ENCODE measurements at places on chromosomes 2 and 18.

DNA sequence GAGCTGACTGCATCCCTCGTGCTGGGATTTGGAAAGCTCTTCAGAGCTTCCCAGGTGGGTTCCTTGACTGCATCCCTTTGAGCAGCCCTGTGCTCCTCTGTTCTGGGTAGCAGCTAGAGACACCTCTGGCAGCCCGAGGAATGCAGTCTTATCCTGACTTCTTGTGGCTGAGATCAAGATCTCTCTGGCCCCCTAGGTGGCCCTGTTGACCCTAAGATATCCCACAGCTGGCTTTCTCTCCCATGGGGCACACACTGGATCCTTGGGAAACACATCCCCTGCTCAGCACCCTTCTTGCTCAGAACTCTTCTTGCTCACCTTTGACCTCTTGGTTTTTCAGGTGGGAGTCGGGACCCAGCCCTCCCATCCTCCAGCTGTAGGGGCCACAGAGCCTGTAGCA is 237.2 kb downstream of the TSN start:
- DNase-seq = no peak

GRCh38 chr18:36499938-36500337 is 202.4 kb downstream of the FHOD3 start:
- no peak for DNase-seq

DNA sequence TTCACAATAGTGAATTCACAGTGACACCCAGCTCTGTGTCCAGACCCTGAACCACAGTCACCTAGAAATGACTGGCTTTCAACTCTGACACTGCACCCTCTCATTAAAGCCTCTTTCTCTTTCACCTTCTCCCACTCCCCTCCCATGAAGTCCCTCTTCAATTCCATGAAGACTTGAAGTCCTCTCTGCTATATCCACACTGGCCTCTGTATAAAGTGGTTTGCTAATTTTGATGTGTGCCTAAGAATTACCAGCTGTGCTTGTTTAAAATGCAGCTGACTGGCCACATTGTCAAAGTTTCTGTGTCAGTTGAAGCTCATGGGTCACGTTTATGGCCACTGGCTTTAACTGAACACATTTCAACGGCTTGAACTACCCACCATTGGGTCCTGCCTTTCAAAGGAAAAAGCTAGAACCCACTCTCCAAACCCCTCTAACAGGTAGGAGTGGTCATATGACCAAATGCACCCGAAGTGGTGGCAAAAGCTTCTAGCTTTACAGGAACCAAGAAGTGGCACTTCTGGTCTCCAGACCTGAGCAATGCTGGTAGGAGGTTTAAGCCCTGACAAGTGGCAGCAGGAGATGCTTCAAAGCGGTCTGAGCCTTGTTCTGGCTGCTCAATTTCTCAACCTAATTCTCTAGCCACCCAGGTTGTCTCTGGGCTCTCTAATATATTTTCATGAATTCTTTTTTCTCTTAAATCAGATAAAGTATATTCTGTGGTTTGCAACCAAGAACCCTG is 34.2 kb downstream of the B4GALT6 start:
- DNase-seq = no peak

GRCh38 chr2:170820757-170821530 is 4.3 kb downstream of the GAD1 start:
- DNase-seq = no peak

DNA sequence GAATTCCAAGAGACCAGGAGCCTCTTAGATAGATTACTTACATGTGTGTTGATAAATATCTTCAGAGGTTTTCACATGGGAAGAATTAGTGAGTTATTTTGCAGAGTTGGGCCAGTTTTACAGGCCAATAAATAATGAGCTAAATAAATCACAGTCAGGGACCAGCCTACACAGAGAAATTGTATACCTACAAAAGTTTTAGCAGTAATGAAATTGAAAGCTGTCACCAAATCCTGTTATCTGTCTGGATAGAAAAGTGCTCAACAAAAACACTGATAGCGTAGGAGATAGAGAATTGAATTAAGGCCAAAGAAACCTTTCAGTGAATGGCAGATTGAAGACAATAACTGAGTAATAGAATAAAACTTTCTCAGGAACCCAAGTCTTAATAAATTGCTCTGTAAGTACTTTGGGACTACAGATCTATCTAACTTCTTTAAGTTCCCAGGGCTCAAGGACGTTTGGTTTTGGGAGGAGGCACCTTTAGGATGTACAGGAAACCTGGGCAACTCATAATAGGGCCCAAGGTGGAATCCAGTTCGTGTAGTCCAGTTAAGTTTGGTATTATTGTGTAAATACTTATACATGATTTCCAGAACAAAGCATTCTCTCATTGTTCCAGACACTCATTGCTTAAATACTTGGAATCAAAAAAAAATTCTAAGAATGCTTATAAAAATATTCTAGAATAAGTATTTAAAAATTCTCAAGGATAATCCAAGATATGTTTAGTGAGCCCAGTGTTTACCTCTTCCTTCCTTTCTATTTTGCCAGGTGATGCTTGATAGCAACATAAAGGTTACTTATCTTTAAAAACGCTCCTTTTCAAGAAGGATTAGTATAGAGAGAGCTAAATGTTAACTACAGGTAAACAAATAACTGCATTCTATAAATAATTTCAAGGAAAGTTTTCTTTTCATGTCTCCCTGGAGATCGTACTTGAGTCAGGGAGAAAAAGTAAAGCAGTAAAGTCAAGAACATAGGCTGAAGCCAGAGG is 134.5 kb downstream of the NCKAP5 start:
- no peak for DNase-seq

- no peak for DNase-seq
Observed at GRCh38 chr2:170743530-170744239, 26.5 kb upstream of the ERICH2 start.

- no peak for DNase-seq
Observed at GRCh38 chr2:10028407-10028987, 14.9 kb upstream of the KLF11 start.

GRCh38 chr2:203534621-203535077 is 452 bp downstream of the RAPH1 start:
- DNase-seq = no peak

GRCh38 chr2:148508878-148509287 is 135.7 kb upstream of the EPC2 start:
- no peak for DNase-seq

GRCh38 chr2:216081012-216081411 is 597 bp downstream of the PECR start:
- DNase-seq = no peak

- no peak for DNase-seq
Observed at GRCh38 chr18:45860971-45861370, 35.5 kb downstream of the SIGLEC15 start.

DNA sequence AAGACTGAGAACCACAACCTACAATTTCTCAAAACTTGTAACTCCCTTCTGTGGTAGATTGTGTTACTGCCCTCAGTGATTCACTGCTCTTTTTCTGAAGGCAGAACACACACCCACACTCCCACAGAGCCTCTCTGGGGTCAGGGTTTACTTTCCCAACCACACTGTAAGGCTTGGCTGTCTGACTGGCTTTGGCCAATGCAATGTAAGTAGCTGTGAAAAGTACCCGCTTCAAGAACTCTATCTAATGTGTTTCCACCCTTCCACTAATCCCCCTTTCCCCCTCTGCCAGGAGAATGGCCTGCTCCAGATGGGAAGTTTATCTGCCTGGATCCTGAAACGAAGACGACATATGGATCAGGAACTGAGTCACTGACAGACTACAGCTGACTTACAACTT is 222.7 kb downstream of the CDH2 start:
- no peak for DNase-seq

DNA sequence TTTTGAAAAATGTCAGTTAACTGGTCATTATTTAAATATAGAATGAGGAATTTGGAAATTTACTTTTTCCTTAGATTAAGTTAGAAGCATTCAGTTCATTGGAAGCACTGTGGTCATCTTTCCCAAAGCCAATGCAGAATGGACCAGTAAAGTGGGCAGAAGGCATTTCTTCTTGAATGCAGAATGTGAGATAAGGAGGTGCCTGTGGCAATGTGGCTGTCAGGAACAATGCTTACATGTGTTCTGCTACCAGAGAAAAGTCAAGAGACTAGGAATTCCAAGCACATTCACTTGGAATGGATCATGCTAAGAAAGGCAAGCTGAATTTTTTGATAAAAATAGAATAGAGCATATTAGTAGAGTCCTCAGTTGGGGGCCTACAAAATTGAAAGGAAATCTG is 295.0 kb upstream of the KCNH7 start:
- DNase-seq = no peak

DNA sequence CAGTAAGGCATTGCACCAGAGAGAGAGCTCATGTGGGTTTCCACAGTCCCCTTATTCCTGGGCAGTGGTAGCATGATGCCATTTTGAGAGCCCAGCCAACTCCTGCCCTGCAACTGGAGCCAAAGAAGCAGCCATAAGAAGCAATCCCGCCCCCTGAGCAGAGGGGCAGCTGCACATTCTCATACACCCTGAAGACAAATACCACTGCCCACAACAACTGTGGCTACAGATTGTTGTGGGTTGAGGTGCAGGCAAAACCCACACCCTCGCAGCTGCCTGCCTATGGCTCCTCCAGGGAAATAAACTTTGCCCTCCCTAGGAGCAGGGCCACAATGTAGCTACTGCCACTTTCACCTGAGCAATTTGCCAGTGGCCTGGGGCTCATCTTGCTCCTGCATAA is 219.4 kb upstream of the NRXN1 start:
- no peak for DNase-seq

- no peak for DNase-seq
Observed at GRCh38 chr2:149648282-149649030, 60.9 kb upstream of the MMADHC start.

GRCh38 chr18:57793302-57793986 is 9.7 kb downstream of the ATP8B1 start:
- no peak for DNase-seq

GRCh38 chr2:158178646-158179045 is 77.0 kb downstream of the UPP2 start:
- DNase-seq = no peak

DNA sequence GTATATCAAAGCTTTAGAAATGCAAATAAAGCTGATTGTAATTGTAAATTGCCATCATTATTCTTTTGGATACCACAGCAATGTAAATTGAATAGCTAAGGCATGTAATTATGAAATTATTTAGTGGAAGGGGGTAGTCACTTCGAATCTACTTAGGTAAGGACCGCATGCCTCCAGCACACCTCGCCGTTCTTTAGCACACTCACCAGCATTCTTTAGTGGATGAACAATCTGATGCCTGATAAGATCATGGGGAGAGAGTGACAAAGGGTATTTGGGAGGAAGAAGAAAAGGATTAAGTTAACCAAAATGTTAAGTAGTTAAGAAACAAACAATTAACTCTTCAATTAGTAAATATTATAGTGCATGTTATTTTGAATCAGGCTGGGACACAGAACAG is 46.4 kb upstream of the DSC1 start:
- DNase-seq = no peak

GRCh38 chr2:61183795-61184194 is 21.8 kb downstream of the C2orf74 start:
- DNase-seq = no peak

- DNase-seq = no peak
Observed at GRCh38 chr2:127421116-127421800, 3.0 kb downstream of the PROC start.

GRCh38 chr2:207397917-207398655 is 131.7 kb upstream of the CREB1 start:
- DNase-seq = no peak

DNA sequence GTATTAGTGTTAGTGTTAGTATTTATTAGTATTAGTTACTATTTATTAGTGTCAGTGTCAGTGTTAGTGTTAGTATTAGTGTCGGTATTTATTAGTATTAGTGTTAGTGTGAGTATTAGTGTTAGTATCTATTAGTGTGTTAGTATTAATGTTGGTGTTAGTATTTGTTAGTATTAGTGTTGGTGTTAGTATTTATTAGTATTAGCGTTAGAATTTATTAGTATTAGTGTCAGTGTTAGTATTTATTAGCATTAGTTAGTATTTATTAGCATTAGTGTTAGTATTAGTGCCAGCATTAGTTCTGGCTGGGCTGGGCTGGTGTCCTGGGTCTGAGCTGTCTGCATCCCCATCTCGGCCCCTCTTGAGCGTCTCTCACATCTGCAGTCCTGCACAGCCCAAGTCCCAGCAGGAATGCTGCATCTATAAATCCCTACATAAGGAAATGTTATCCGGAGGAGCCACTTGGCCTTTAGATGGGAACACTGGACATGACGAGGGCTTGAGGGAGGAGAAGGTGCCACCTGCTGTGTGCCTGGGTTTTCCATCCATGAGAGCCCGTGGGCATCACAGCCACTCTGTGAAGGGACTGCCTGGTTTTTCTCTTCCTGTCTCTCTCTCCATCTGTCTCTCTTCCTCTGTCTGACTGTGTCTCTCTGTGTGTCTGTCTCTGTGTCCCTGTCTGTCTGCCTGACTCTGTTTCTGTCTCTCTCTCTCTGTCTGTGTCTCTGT is 33.6 kb downstream of the TWIST2 start:
- DNase-seq = no peak

GRCh38 chr2:191178806-191179514 is 28.2 kb upstream of the STAT4 start:
- DNase-seq = no peak

- no peak for DNase-seq
Observed at GRCh38 chr2:11411768-11412448, 54.1 kb downstream of the E2F6 start.

DNA sequence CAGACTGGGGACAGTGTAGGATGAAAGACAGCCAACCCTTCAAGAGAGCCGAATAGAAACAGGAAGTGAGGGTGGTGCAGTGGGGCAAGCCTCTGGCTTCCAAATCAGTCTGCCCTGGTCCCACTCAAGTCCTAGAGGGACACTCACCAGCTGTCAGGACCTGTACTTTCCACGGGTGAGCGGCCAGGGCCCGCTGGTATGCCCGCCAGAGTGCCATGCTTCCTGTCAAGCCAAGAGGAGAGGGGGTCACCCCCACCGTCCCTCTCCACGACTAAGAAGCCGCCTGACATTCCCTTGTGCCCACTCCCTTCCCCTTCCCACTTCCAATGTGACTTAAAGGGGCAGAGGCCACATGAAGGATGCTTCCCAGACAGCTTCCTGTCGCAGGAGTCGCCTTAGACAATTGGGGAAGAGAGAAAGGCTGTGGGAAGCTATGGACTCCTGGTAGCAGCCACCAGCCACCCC is 564 bp downstream of the MPV17 start:
- DNase-seq = no peak

All from NCI-H748 treated with DMSO at 0.1 percent for 48 hours (cell line).